Activated CD4-positive, alpha-beta T cell treated with anti-CD3 and anti-CD28 coated beads, Interleukin-2, amount 50 U/mL, for 24 hours (primary cell): ENCODE measurements at places on chromosomes 13 and 19.

DNA sequence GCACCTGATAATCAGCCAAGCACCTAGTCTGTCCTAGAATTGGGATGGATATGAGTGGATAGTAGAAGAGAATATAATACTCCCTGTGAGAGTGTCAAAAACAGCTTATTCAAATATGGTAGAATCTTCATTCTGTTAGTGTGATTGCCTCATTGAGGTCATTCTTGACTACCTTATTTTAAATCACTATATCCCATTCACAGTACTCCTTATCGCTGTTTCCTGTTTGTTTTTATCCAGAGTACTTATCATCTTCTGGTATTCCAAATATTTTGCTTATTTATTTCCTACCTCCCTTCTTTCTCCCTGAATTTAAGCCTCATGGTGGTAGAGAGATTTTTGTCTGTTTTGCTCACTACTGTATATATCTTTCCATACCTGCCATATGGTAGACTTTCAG is 9.9 kb downstream of the NDFIP2 start:
- DNase-seq = no peak

- DNase-seq = peak; percentile 72
Observed at GRCh38 chr13:100392709-100393630, 195.6 kb downstream of the GGACT start.

GRCh38 chr13:50682002-50682401 is 161.5 kb downstream of the DLEU7 start:
- DNase-seq = no peak

DNA sequence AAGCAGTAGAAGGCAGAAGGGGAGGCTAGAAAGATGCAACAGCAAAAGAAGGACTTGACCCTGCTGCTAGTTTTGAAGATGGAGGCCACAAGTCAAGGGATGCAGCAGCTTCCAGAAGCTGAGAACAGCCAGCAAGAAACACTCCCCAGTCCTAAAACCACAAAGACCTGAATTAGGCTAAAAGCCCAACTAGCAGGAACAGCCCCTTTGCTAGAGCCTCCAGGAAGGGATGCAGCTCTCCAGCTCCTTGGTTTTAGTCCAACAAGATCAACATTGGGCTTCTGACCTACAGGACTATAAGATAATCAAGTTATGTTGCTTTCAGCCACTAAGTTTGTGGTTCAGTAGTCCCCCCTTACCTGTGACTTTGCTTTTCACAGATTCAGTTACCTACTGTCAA is 10.5 kb upstream of the LATS2 start:
- no peak for DNase-seq

GRCh38 chr19:5595129-5595528 is 27.4 kb upstream of the TINCR start:
- DNase-seq = no peak

DNA sequence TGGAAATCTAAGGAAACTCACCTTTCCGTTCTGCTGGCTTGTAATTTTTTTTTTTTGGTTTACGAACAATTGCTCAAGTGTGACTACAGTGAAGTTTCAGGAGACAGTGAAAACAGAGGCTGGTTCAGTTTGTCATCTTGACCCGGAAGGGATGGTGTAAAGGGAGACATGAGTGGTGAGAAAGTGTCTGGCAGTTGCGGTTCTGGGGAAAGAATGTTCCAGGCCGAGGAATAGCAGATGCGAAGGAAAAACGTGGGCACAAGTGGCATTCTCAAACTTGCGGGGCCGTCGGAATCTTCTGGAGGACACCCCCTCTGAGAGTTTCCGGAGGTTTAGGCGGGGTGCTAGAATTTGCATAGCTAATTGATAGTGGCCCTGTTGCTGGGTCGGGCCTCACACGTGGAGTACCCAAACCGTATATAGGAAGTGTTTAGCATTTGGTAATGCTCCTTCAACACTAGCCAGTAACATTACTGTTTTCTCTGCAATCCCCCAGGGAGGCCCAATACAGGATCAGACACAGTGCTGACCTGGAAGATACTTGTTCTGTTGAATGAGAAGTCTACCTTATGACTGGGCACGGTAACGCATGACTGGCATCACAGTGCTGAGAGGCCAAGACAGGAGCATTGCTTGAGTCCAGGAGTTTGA is 2.8 kb upstream of the TNFSF9 start:
- DNase-seq = no peak

DNA sequence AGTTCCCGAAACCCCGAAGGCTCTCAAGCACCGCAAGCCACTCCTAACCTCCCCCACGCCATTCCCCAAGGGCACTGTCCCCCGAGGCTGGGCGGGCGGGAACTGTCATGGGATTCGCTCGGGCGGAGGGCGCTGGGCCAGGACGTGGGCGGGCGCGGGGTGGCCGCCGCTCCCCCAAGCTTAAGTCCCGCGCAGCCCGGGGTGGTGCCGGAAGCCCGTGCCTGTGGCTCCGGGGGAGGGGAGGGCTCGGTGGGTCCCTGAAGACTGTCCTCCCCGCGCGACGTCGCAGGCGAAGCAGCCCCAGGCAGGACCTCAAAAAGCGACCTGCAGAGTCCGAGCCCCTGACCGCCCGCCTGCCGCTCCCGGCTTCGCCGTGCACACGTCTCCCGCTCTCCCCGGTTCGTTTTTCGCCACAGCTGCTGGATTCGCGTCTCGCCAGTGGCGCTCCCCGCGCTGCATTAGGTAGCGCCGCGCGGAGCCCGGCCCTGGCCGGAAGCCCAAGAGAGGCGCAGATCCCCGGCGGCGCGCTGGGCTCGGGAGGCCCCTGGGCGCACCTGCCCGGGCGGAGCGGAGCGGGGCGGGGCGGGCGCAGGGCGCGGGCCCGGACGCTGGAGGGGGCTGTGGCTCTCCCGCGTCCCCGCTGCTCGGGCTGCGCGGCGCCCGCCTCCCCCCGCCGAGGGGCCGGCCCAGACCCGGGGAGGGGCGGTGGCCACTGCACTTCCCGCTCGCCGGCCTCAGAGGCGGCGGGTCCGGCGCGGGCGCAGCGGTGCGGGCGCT is at the start of gene FARP1:
FARP1 (plus strand) TSS at position 715 of the 777 bp plus-strand sequence. CDS start 70,149 bp downstream, outside the sequence.
- no peak for DNase-seq

DNA sequence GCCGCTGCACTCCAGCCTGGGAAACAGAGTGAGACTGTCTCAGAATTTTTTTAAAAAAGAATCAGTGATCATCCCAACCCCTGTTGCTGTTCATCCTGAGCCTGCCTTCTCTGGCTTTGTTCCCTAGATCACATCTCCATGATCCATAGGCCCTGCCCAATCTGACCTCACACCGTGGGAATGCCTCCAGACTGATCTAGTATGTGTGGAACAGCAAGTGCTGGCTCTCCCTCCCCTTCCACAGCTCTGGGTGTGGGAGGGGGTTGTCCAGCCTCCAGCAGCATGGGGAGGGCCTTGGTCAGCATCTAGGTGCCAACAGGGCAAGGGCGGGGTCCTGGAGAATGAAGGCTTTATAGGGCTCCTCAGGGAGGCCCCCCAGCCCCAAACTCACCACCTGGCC is at the start of gene KLK2:
KLK2 (plus strand) TSS at position 384 of the 400 bp plus-strand sequence. CDS start 35 bp downstream, outside the sequence.
- no peak for DNase-seq

DNA sequence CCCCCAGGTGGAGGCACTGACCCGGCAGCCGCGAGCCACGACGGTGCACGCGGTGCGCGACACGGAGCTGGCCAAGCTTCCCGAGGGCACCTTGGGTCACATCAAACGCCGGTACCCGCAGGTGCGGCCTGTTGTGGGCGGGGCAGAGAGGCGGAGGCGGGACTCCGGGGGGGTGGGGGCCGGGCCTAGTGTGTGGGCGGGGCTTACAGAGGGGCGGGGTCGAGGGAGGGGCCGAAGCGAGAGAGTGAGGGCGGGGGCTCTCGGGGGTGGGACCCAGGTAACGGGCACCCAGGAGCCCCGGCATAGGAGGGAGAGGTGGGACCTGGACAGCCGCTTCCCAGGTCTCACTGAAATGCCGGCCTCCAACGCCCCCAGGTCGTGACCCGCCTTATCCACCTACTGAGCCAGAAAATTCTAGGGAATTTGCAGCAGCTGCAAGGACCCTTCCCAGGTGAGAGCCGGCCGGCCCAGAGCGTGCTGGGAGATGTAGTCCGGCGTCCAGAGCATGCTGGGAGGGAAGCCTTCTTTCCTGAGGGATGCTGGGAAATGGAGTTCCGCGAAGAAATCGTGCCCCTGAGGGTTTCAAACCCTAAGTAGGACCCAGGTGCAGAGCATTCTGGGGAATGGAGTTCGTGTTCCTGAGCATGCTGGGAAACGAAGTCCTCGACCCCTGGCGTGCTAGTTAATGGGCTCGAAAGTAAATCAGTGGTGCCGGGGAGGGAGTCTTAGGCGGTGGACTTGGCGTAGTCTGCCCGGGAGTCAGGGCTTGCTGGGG is 15.7 kb downstream of the PNPLA6 start:
- no peak for DNase-seq

DNA sequence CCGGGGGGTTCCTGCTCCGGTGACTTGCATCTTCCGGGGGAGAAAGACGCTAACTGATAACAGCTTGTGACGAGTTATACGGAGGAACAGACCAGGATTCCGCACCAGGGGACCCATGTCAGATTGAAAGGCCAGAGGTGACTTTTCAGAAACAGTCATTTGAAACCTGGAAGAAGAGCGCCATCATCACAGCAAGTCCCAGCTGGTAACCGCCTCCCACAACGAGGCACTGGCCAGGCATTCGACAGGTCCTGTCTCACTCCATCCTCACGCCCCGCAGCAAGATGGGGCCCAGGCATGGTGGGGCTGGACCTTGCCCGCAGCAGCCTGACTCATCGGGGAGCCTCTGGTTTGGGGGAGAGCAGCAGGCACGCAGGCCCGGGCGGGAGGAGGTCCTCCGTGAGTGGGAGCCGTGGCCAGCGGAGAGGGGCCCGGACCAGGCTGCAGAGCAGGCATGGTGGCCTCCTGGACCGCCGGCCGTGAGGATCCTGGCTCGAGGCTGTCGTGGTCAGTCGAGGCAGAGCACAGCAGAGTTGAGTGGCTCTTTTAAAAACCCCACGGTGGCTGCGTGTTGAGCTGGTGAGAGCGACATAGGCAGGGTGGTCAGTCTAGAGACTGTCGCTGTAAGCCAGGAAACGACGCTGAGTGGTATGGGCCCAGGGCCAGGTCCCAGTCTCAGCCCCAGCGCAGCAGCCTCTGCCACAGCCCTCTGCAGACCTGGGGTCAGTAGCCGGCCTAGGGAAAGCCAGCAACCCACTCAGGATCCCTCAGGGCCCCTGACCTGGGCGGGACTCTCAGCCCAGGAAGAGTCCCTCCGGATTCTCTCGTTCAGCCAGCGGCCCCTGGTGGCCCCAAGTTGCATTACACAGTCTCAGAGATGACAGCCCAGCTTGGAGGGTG is 94.9 kb upstream of the MCF2L start:
- DNase-seq = peak; percentile 38

DNA sequence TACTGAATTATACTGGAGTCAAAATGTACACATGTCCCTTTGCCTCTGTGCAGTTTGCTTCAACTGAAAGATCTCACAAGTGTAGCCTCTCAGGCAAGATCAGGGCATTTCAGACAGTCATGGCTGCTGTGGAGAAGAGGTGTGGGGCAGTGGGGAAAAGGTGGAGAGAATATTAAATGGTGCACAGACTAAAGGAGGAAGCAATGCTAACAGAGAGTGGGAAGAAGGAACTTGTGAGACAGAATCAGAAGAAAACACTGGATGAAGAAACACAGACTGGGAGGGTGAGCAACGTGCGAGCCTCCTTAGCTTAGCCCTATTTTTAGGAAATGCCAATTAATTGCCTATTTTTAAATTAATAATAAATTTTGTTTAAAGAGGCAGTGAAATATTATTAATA is 49.6 kb upstream of the RAP2A start:
- no peak for DNase-seq

- DNase-seq = no peak
Observed at GRCh38 chr19:18312092-18312534, 10.8 kb downstream of the LSM4 start.

DNA sequence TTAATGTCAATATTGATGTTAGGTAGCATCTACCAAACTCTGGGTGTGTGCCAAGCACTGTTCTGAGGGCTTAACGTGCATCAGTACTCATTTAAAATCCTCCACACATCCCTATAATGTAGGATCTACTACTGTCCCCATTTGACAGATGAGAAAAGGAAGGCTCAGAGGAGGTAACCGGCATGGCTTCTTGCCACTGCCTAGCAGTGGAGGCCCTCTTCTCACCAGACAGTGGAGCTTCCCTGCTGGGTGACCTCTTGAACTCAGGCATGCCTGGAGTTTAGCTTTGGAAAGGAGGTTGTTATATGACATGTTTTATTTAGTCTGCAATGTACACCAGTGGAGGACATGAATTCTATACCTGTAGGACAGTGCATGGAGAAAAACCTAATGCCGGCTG is 2.1 kb downstream of the SPATA13 start:
- no peak for DNase-seq

DNA sequence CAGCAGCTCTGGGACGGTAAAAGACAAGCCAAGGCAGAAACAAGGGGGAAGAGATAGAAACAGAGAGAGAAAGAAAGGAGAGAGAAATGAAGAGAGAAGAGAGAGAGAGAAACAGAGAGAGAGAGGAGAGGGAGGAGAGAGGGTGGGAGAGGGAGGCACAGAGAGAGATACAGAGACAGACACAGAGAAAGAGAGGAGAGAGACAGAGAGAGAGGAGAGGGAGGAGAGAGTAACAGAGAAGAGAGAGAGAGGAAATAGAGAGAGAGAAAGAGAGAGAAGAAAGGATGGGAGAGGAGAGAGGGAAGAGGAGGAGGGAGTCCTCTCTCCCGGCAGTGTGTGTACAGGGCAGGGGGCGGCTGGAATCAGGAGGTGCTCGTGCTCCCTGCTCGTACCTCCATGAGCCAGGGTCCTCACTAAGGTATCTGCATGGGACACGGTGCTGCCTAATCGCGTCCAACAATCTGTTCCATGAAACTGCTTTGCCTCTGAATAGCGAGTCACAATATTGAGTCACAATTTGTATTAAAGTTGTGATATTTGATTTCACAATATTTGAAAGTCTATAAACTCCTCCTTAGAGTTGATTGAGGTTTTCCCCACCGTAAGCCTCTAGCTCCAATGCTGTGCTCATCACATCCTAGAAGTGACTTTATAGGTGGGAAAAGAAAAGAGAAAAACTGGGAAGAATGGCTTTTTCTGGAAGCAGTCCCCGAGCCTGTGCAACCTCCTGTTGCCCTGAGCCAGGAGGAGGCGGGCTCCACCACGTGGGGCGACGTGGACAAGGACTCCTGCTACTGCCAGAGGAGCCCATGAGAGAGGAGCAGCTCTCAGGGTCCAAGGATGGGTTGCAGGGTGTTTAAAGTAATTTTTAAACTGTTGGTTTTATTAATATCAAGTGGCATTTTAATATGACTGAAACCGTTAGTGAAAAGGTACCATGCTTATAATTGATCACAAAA is 81.7 kb upstream of the ARHGEF7 start:
- no peak for DNase-seq

DNA sequence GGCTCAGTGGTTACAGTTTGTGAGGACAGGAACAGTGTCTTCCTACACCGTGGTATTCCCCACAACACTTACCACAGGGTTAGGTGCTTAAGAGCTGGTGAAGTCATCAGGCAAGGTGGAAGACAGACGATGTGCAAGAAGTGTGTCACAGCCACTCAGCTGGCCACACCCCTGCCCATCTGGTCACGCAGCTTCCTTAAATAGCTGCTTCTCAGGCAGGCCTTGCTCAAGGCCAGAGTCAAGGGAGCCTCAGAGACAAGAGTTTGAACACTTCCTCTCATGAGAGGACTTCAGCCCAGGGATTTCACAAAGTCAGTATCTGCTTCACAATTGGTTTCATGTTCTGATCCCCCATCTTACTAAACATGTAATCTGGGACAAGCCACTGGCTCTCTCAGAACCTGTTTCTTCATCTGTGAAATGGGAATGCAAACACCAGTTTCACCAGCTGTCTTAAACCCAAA is 80.3 kb upstream of the FRY start:
- no peak for DNase-seq

GRCh38 chr13:27442071-27442647 is 8.2 kb downstream of the MTIF3 start:
- DNase-seq = no peak
